ENCODE measurements at places on chromosomes 3 and 15. TPM values are rescaled to one million over a fixed set of nuclear protein-coding genes. Genes with fewer than 3 reads are reported as not detected.

PLSCR4 gene
- not detected for total RNA-seq

SELENOS gene
- total RNA-seq = 43.0 TPM

TM4SF4 gene
- total RNA-seq = not detected

PLCH1 gene
- 0.08 TPM for total RNA-seq

MESP2 gene
- not detected for total RNA-seq

ZPLD1 gene
- not detected for total RNA-seq

DPPA4 gene
- not detected for total RNA-seq

VWA5B2 gene
- not detected for total RNA-seq

SRPRB gene
- total RNA-seq = 46.8 TPM

GXYLT2 gene
- not detected for total RNA-seq

FEZF2 gene
- total RNA-seq = not detected

LTK gene
- 5.2 TPM for total RNA-seq

SH2D7 gene
- not detected for total RNA-seq

CACNA2D2 gene
- 0.45 TPM for total RNA-seq

CHL1 gene
- not detected for total RNA-seq

CCR9 gene
- 0.28 TPM for total RNA-seq

PLA2G4D gene
- total RNA-seq = not detected

MAGEL2 gene
- not detected for total RNA-seq

SEMA3F gene
- 0.15 TPM for total RNA-seq

PIERCE2 gene
- not detected for total RNA-seq

AGBL1 gene
- not detected for total RNA-seq

TMEM207 gene
- total RNA-seq = not detected

ALDH1A2 gene
- total RNA-seq = not detected

CP gene
- total RNA-seq = not detected

PRR20G gene
- total RNA-seq = not detected

ACSBG1 gene
- total RNA-seq = not detected

SLCO2A1 gene
- not detected for total RNA-seq

CLDN18 gene
- not detected for total RNA-seq

CPNE9 gene
- total RNA-seq = 0.33 TPM

GOLGA6A gene
- not detected for total RNA-seq

TRH gene
- total RNA-seq = not detected

SRGAP3 gene
- 1.2 TPM for total RNA-seq

SGO1 gene
- total RNA-seq = 39.4 TPM

FAM81A gene
- 0.08 TPM for total RNA-seq

IQCF5 gene
- total RNA-seq = not detected

CADM2 gene
- not detected for total RNA-seq

RBM5 gene
- total RNA-seq = 157 TPM

SERP1 gene
- 98.5 TPM for total RNA-seq

AMOTL2 gene
- not detected for total RNA-seq

PP2D1 gene
- total RNA-seq = not detected

UPK1B gene
- not detected for total RNA-seq

SCN5A gene
- 0.10 TPM for total RNA-seq

ARPP21 gene
- total RNA-seq = not detected

ARHGEF26 gene
- 0.13 TPM for total RNA-seq

SEMA5B gene
- total RNA-seq = not detected

PDZRN3 gene
- not detected for total RNA-seq
